NCI-H524 (cell line): ENCODE measurements at places on chromosomes 3 and 15.

DNA sequence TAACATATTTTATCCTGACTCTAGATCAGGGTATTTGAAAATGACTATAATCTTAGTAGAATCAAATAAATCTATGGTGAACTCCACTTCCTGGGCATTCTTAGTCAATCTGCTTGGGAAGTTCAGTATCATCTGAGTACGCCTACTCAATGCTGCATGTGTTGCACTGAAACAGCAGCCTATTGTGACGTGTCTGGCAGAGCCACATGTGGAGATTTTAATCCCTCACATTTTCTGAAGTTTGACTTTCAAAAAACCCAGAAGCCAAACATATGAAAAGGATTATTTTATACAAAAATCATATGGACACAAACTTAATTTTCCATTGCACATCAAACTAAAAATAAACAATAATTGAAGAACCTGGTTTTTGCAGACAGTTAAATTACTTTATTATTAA lies 798.3 kb downstream of the ROBO1 start:
- DNase-seq: peak; percentile 24

- DNase-seq: no peak
Measured at GRCh38 chr3:94065122-94065521, 2.3 kb downstream of the NSUN3 start.

DNA sequence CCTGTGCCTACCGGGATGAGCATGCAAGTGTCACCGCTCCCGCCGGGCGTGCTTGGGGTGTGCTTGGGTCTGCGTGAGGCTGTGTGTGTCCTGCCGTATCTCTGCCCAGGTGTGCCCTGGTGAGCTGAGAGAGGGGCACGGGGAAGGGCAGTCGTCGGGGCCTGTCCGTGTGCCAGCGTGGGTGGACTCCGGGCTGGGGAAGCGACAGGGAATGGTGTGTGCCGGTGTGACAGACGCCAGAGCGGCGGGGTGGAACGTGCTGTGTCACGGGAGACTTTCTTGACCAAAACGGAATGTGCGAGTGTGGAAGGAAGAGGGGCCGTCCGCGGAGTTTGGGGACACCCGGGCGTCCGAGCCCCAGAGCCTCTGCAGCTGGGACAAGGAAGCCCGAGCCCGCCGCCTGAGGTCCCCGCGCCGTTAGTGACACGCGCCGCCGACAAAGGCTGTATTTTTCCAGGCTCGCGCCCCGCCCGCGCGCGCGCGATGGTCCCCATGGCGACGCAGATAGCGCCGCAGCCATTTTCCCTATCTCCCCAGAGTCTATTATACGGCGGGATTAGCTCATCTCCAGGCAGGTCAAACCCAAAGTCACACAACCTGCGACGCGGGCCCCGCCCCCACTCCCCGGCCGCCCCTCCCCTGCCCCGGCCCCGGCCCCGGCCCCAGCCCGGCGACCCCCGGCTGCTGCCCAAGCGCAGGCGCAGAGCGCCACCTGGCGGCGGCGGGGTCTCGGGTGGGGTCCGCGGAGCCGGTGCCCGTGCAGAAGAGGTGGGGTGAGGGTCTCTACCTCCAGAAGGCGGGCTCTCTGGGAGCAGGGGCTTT lies 4.5 kb upstream of the GATA2 start:
- peak; percentile 47 for DNase-seq

GRCh38 chr3:162491952-162492351 lies 995.3 kb downstream of the OTOL1 start:
- no peak for DNase-seq

DNA sequence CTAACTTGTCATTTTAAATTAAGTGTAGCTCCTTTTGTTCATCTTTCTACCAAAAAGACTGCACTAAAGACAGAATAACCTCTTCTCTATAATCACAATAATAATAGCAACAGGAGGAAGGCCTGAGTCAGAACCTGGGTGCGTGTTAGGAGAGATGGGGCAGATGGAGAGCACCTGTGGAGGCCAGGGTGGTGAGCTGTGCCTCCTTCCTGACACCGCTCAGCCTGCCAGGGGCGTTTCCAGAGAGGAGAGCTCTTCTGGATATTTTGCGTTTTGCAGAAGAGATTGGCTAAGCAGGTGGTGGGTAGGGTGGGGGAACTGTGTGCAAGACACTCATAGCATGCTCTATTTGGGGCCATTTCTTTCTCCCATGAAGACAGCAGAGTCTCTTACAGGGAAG lies 83.5 kb downstream of the MEGF11 start:
- DNase-seq: peak; percentile 81

GRCh38 chr15:25333049-25333448 lies 105.8 kb downstream of the UBE3A start:
- DNase-seq: no peak

DNA sequence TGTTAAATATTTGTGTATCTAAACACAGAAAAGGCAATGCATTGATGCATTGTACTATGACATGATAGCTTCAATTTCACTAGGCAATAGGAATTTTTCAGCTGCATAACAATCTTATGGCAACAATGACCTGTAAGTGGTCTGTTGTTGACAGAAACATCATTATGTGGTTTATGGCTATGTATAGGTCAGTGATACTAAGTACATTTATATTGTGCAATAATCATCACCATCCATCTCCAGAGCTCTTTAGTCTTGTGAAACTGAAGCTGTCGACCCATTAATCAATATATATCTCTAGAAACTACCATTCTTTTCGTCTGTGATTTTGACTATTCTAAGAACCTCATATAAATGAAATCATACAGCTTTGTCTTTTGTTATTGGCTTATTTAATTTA lies 200.1 kb upstream of the ZNF717 start:
- no peak for DNase-seq
